Stimulated activated CD4-positive, alpha-beta T cell treated with anti-CD3 and anti-CD28 coated beads, Interleukin-1b, Interleukin-23, amount 100 ng/mL, for 1 hour (primary cell): ENCODE measurements at places on chromosomes 12 and 14.

DNA sequence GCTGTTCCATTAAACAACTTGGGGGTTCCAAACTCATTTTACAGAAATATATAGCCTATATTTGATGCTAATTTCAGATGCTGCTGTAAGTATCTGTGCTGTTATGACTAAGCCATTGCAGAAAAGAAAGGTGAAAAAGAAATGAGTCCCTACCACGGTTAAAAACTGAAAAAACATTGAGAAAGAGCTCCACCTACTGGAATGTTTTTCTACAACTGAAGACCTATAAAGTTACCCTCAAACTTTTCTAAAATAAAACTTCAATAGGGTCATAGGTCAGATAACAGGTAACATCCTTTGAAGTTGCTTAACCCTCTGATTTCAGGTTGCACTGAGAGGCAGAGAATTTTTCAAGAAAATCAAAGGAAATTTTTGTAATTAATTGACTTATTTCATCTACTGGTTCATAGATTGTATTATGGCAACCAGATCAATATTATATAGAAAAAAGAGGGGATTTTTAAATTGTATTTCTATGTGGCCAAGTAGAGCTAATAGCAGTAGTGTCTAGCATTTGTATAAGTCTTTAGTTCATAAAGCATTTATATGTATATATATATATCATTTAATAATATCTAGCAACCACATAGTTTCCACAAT is 279.9 kb downstream of the RPS29 start:
- no peak for DNase-seq

- no peak for DNase-seq
Measured at GRCh38 chr14:38547961-38548490, 292.1 kb upstream of the CLEC14A start.

GRCh38 chr14:105123064-105123665 is 45.4 kb downstream of the JAG2 start:
- DNase-seq: no peak

DNA sequence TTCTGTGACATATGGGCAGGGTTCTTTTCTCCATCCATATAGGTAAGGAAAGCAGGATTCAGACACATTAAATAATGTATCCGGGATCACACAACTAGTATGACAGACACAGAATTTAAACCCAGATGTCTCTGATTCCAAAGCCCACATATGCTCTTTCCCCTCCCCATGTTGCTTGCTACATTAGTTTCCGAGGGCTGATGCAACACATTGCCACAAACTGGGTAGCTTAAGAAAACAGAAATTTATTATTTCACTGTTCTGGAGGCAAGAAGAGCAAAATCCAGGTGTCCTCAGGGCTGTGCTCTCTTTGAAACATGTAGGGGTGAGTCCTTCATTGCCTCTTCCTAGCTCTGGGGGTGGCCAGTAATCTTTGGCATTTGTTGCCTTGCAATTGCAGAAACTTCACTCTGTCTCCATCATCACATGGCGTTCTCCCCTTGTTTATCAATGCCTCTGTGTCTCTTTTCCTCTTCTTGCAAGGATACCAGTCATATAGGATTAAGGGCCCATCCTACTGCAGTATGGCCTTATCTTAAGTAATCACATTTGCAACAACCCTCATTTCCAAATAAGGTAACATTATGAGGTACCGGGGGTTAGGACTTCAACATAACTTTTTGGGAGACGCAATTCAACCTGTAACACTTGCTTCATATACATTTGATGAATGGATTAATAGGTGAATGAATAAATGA is 83.0 kb upstream of the CCND2 start:
- DNase-seq: no peak

- no peak for DNase-seq
Measured at GRCh38 chr14:77286576-77286975, 15.6 kb upstream of the NGB start.
